ENCODE measurements at places on chromosomes 7 and 10.
A peak's percentile ranks its signal among the peaks of the same experiment; 100 is the strongest.

DNA sequence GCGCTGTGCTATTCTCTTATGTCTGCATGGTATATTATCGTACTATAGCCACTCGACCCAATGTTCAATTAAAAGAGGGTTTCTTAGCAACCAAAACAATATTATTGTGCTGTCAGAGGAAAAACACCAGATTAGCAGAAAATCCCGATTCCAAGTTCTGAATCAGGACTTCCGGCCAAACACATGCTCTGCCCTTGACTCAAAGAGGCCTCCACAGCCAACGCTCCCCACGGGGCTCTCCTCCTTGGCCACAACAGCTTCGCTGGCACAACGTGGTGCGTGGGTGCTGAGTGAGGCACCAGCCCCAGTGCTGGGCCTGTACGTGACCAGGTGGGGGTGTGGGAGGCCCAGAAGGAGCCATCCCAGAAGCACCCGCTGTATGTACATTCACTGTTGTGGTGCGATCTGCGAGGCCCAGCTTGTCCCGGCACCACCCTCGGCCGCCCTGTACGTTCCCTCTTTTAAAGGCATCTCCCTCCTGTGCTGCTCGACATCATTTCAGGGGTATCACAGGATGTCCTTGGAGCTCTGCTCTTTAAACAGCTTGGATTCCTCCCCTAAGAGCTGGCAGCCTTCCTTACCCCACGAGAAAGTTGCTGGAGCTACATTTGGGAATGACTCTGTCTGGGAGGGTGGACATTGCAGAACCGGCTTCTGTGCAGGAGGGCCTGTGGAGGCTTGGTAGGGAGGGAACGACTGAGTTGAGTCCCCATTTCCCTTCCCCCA is 736.2 kb downstream of the PARD3 start:
- no peak for DNase-seq

GRCh38 chr10:96978621-96979154 is 146.6 kb downstream of the LCOR start:
- no peak for DNase-seq

- no peak for DNase-seq
Observed at GRCh38 chr7:76333511-76334101, 25.2 kb downstream of the YWHAG start.

GRCh38 chr10:88114368-88114767 is 250.9 kb downstream of the PTEN start:
- peak; percentile 54 for DNase-seq

GRCh38 chr10:119191881-119192280 is 13.3 kb upstream of the PRDX3 start:
- DNase-seq: no peak

DNA sequence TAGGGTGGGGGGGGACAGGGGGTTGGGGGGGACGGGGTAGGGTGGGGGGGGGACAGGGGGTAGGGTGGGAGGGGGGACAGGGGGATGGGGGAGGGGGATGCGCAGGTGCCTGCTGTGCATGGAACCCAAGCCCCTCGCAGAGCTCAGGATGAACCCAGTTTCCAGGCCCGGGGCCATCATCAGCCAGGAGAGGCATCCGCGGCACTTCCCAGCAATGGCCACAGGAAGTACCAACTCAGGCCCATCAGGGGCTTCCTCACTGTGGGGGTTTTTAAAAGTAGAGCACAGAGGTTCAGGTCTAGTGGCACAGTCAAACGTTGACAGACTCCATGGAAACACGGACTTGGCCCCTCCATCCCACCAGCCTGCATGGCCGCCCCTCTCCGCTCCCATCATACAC is 172.7 kb downstream of the DIP2C start:
- no peak for DNase-seq

DNA sequence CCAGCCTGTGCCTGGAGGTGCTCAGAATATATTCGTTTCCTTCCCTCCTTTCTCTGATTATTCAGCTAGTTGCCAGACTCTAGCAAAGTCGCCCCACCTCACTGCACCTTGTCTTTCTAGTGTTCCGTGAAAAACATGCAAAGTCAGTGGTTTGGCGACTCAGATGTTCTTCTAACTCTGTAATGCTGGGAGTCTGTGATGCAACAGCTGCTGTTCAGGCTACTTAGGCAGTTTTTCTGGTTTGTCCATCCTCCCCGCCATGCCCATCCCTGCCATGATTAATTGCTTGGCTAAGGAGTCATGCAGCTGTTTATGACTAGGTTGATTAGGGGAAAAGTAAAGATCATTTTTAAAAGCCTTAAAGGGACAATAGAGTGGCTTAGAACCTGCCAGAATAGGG is 99.4 kb downstream of the MTPN start:
- DNase-seq: no peak

DNA sequence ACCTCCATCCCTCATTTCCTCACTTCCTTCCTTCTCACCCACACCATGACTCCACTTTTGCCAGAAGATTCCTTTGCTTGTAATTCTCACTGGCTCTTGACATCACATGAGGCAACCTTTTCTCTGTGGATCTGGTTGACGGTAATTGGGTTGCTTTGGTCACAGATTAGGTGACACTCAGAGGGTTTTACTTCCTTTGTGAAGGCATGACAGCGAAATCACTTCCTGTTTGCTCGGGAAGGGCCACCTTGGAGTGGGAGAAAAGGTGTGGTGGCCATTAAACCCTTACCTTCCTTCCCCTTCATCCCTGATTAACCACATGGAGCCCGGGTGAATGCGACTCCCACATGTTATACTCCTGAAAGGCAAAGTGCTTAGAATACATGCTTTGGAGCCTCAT is 30.2 kb downstream of the CUZD1 start:
- DNase-seq: no peak

- DNase-seq: no peak
Observed at GRCh38 chr10:103949728-103950127, 17.2 kb upstream of the SLK start.

GRCh38 chr7:12256090-12256489 is 45.0 kb downstream of the TMEM106B start:
- no peak for DNase-seq

GRCh38 chr7:156919132-156919713 is 26.2 kb upstream of the LMBR1 start:
- no peak for DNase-seq

GRCh38 chr7:105429746-105430612 is 41.3 kb upstream of the SRPK2 start:
- peak; percentile 16 for DNase-seq

- no peak for DNase-seq
Observed at GRCh38 chr7:158917818-158918217, 61.5 kb downstream of the DYNC2I1 start.

GRCh38 chr7:133674079-133674763 is 421.3 kb downstream of the EXOC4 start:
- DNase-seq: no peak

GRCh38 chr7:75687246-75688088 is 51.3 kb downstream of the HIP1 start:
- DNase-seq: no peak

DNA sequence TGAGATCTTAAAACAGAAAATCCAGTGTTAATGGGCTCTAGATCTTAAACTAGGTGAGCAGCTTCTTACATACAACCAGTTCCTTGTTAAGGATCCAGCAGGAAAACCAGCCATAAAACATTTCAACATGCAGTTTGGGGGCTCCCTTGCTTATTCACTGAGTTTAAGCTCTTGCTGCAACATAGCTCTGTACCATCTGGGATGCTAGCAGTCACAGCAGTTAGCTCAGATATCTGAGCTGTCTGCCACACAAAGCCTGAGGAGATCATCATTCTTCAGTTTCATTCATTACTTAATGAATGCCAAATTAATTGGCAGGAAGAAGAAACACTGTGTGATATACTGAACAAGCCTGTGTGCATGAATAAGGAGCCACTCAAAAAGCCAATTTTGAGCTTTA is 62.8 kb downstream of the PODXL start:
- DNase-seq: no peak

DNA sequence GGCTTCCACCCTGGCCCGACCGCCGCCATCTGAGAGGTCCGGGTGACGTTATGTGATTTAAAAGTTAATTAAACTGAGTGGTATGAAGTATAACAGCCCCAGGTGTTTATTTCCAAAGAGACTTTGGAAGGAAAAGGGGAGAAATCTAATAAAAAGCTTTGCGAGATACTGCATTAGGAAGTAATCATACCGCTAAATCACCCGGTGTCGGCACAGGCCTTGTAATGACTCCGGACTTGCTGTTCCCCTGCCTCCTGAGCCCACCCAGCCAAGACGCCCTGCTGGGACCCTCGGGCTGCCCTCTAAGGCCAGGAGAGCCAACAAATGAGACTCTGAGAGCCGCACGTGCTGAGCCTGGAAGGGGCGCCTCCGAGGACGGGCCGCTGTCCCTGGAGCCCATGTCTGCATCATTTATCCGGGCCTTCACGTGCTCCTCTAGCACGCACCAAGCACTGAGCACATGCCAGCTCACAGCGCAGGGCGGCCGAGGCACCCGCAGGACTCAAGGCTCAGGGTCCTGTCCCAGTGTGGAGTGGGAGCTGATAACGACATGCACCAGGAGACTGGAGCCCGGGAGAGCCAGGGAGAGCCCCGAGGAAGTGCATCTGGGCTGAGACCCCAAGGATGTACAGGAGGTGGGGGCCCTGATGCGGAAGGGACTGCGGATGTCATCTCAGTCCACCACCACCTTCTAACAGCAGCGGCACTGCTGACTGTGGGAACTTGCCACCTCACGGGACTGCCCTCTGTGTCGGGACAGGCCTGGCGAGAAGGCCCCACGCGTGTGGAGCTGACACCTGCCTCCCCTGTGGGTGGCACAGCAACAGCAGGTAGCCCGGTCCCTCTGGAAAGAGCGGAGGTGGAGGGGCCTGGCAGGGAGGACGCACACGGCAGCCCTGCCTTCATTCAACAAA is 182.7 kb downstream of the ELFN1 start:
- DNase-seq: no peak

- no peak for DNase-seq
Observed at GRCh38 chr10:132209130-132209529, 22.4 kb downstream of the DPYSL4 start.

DNA sequence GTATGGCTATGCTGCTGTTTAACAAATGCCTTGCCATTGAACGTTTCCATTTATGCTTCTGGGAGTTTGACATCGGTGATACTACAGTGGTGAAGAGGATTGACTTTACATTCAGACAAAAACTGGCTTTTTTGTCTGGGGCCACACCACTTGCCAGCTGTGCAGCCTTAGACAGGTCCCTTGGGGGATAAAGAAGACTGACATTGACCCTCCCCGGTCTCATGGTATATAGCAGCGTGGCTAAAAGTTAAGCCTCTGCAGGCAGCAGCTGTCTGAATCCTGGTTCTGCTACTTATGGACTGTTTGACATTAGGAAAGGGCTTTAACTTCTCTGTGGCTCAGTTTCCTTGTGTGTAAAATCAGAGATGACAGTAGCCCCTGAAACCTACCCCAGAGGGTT is 42.0 kb upstream of the PTF1A start:
- no peak for DNase-seq

- no peak for DNase-seq
Observed at GRCh38 chr7:81190997-81191768, 272.3 kb upstream of the SEMA3C start.

DNA sequence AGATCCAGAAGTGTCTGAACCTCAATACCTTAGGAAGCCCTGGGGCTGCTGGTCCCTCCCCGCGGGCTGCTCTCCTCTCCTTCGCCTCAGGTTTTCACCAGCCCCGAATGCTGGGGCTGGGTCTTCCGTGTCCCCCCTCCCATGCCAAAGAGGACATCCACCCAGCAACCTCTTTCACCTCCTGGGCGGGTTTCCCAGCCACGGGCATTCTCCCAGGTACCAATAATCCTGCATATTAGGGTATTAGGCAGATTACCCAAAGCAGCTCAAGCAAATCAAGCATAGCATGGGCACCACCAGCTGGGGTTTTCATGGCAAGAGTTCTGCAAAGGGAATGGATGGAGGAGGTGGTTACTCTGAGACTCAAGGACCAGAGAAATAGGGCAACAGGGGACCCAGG is 224.4 kb downstream of the KCNMA1 start:
- no peak for DNase-seq

- DNase-seq: no peak
Observed at GRCh38 chr7:52253953-52254352, 781.5 kb upstream of the POM121L12 start.

DNA sequence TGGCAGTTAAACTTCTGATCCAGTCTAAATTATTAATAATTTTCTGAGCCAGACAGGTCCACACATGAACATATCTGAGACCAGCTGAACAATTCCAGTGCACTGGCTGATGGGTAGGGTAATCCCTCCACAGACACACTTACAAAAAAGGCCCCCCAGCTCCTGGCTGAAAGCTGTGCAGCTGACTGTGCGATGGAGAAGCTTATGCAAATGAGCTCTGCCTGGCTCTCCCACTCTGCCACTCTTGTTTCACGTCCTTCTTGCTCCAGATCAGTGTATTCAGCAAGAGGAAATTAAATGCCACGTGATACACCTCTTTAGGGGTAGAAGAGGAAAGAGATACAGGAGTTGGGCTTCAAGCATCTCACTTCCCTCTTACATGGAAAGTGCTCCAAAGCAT is 76.4 kb upstream of the FEZF1 start:
- no peak for DNase-seq

DNA sequence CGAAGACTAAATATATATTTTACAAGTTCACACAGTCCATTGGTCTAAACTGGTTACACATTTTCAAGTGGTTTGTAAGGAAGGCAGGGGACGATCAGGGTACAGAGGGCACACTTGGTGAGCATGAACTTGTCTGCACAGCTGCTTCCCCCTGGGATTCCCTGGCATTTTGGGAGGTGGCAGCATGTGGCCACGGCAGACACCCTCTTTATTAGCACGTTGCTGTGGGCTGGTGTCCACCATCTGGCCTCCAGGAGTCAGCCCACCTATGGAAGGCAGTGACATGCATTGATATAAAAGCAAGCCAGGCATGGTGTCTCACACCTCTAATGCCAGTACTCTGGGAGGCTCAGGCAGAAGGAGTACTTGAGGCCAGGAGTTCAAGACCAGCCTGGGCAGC is 350.2 kb downstream of the TYW1 start:
- no peak for DNase-seq

Data from GF-D8 (cell line).